Stimulated activated CD4-positive, alpha-beta T cell treated with anti-CD3 and anti-CD28 coated beads, Interleukin-2, amount 100 ng/mL, for 4 hours (primary cell): ENCODE measurements at places on chromosomes 12 and 14.

DNA sequence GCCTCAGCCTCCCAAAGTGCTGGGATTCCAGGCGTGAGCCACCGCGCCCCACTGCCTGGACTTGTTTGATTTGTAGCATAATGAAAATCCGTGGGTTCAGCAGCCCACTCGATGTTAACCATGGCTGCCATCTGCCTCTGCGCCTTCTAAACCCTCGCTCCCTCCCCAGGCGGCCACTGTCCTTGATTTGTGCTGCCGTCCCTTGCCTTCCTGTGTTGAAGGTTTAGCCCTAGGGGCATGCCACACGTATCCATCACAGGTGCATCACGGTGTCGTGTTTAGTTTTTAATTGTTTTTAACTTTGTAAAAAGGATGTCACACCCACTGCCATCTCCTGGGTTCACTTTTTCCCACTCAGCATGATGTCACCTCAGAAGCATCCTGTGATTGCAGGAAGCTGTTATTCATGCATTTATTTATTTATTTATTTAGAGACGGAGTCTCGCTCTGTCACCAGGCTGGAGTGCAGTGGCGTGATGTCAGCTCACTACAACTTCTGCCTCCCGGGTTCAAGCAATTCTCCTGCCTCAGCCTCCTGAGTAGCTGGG lies 24.5 kb upstream of the ULK1 start:
- DNase-seq: no peak

DNA sequence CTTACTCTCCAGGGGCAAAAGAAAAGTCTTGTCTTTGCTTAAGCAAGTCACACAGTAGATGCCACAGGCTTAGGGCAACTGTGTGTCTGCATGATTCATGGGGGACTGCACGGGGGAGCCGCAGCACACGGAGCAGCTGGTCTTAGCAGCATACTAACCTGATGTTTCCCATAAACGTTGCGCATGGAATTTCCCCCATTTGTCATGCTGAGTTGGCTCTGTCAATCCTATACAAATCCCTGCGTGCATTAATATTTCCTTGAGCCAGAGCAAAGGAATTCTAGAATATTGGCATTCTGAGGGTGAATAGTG lies 71.2 kb downstream of the SAMD4A start:
- DNase-seq: no peak

GRCh38 chr12:109814600-109815150 lies 18.5 kb downstream of the TRPV4 start:
- DNase-seq: no peak

DNA sequence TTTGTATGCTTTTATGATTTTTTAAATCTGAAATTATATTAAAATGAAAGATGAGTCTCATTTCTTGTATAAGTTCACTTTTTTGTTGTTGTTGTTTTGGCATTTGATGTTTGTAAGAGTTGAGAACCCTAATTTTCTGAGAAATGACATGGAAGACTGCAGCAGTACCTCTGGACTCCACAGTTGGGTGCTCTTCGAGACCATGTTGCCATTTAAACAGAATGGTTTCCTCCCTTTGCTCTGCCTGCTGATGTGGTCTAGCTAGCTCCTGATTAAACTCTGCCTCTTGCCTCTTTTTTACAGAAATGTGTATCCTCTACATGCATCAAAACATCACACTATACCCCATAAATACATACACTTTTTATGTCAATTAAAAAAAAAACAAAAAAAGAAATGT lies 5.8 kb upstream of the LTA4H start:
- no peak for DNase-seq

- DNase-seq: no peak
Measured at GRCh38 chr14:49401373-49401772, 184.8 kb downstream of the RPS29 start.

DNA sequence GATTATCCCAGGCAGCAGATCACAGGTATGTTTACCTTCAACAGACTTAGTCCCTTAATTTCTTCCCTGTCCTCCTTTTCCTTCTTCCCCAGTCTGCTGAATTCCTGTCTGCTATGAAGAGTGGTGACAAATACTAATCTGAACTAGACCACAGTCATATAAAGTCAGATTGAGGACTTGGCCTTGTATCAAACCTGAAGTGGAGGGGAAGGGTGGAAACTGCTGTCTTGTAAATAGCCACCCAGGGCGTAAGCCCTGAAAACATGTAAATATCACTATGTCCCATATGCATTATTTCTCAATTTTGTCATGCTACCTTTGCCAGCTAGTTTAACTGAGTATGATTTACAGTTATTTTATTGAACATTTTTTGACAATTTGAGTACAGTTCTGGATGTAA lies 368.0 kb downstream of the CCDC91 start:
- no peak for DNase-seq

DNA sequence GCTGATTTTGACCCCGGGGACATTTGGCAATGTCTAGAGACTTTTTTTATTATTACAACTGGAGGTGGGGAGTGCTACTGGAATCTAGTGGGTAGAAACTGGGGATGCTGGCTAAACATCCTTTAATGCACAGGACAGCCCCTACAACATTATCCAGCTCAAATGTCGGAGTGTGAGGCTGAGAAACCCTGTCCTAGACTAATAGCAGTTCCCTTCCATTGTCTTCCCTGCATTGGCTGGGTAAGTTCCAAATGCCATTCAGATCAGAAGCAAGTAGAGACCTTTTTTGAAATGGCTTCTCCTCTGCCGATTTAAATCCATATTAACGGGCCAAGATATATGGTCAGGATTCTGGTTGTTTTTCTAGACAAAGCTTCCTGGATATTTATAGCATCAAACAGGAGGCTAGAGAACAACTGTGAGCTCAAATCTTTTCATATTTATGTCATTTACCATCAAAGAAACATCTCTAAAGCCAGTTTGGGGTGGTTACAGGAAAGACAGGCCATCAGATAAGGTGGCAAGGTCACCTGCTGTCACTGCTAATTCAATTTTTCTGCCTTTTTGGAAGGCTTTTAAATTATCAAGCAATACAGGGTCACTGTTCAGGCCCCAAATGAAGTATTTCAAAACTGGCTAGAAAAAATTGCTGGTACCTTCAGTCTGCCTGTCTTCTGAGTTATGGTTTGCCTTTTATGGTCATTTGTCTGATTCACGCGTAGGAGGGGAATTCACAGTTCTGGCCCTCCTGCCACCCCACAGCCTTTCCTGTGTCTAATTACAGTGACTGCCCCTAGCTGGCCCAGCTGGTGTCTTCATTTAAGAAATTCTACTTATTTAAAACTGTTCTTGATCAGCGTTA lies 20.1 kb upstream of the AKAP5 start:
- DNase-seq: no peak

DNA sequence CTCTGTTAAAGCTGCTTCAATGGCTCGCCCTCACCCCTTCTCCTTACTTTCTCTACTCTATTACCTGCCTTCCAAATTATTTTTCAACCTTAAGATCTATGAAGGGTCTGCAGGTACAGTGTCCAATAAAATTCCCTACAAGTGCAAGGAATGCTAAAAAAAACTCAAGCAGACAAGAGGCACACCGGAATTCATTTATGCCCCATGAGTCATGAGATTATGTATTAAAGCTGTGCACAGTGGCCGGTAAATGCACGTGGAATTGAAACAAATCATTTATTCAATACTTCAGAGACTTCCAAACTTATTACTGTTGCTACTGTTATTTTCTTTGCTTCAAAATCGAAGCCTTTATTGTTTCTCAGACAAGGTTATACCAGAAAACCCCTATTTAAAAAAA lies 68.4 kb downstream of the ST8SIA1 start:
- no peak for DNase-seq

DNA sequence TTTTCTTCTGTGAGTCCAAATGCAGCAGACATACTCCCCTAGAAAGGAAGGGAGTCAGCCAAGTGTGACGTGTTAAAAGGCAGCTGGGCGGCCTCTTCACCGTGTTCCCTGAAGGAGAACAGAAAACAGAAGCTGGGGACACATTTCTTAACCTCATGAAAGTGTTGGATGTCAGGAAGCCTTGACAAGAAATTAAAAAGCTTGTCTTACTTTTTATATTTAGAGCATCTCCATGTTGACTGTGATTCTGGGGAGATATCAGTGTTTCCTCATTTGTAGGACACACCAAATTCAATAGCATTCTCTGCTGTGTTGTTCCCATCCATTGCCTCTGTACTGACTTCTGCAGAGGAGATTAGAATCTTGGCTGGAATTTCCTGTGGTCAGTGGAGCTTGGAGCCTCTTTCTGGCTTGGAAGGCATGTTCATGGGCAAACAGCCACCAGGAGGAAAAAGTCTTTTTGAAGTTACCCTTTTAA lies 93.7 kb downstream of the RMST start:
- no peak for DNase-seq

- no peak for DNase-seq
Measured at GRCh38 chr12:109652233-109652976, 61.2 kb upstream of the FAM222A start.

GRCh38 chr14:45650754-45651153 lies 397.8 kb upstream of the MIS18BP1 start:
- DNase-seq: no peak

- DNase-seq: no peak
Measured at GRCh38 chr12:69388371-69388770, 28.8 kb downstream of the YEATS4 start.

- DNase-seq: no peak
Measured at GRCh38 chr12:9856151-9856550, 13.0 kb downstream of the CLEC2B start.

DNA sequence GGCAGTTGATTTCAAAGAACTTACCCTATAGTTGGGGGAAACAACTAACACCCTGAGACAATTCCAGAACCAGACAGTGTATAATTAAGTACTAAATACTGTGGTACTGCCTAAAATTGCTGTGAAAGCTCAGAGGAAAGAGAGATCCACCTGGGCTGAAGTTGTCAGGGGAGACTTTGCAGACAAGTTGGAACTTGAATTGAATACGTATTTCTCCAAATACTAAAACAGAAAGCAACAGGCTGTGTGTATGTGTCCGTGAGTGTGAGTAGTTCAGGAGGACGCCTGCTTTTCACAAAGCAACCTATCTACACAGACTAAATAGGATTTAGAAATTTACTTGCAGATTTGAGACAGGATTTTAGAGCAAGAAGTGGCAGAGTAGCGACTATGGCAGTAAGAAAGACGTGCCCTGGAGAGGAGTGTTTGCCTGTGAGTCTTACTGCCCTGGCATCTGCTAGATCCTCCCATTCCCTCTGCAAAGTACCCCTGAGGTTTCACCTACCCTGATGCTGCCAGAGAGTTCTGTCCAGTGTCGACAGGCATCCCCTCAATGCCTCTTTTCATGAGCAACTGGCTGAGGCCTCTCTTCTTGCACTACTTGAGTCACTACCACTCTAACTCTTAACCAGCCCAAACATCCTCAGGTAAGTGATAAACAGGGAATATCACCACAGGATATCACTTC lies 37.4 kb upstream of the BMP4 start:
- DNase-seq: no peak

- no peak for DNase-seq
Measured at GRCh38 chr14:81826081-81826480, 292.4 kb upstream of the SEL1L start.

- no peak for DNase-seq
Measured at GRCh38 chr14:100386846-100387245, 63.7 kb downstream of the SLC25A47 start.

DNA sequence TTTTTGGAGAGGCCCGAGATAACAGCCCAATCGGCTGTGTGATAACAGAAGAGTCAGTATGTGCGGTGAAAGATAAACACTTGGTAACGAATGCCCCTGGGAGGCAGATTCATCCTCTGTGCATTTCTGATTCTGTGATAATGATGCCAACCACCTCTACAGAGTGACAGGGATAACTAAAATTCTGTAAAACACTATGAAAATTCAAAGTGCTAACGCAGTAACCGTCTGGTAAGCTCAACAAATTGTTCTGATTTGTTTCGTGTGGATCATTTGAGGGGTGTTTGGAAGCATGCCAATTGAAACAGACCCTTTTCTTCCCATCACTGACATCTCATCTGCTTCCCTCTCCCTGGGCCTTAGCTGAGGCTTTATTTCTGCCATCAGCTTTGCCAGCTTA lies 76.3 kb downstream of the ESR2 start:
- no peak for DNase-seq

GRCh38 chr12:90974286-90974685 lies 19.3 kb upstream of the CCER1 start:
- no peak for DNase-seq

- no peak for DNase-seq
Measured at GRCh38 chr14:42299692-42300091, 693.0 kb downstream of the LRFN5 start.

DNA sequence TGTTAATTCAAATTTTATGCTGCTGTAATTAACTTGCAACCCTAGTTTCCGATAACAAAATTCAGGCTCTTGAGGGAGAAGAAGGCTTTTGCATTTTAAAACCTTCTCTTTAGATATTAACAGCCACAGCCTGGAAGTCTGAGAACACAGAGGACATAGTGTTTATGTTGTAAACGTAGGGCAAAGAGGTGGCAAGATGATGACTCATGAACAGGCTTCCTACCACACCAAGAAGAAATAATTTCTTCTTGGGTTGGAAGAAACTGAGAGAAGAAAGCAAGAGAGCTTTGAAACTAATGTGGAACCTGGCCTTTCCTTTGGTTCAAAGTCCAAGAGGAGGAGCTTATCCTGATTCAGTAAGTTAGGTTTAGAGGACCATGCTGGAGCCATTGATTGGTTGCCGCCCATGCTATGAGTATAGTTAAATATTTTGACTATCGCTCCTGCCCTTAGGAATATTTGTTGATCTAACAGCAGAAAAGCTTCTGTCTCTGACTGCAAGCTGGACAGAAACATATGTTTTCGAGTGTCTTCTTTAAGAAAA lies 31.8 kb downstream of the CCDC198 start:
- DNase-seq: no peak

GRCh38 chr12:18882690-18883089 lies 144.8 kb downstream of the CAPZA3 start:
- no peak for DNase-seq

GRCh38 chr12:89059056-89059455 lies 293.2 kb downstream of the DUSP6 start:
- DNase-seq: no peak

DNA sequence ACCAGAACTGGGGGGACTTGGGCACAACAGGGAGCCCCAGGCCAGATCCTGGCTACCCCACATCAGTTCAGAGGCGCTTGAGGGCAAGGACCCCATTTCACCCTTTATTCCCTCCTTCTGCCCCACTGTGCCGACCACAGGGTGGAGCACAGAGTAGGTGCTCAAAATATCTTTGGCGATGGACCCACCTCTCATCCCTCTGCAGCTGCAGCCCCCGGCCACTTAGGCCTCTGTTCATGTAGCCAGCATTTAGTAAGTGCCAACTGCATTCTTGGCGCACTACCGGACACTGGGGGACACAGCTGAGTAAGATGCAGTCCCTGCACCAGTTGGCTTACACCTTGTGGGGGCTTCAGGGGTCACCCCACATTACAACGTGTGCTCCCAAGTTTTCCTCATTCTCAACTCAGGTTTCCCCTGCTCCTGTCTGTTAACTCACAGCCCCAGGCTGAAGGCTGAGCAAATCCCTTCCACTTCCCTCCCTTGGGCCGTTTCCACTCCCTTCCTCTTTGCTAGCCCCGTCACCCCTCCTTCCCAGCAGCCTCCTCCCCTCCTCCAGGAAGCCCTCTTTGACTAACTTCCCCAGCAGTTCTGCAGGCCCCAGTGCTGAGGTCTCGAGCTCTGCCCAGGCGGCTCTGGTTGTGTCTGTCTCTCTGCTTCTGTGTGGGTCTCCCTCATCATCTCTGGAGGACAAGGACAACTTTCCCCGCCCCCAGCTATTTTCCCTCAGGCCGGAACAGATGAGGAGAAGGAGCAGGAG lies 26.5 kb downstream of the KRT80 start:
- DNase-seq: no peak
